ENCODE measurements at places on chromosomes 3 and 15.

- DNase-seq: no peak
Measured at GRCh38 chr15:68365770-68366169, 66.2 kb downstream of the ITGA11 start.

GRCh38 chr15:24899367-24899766 is 55.4 kb upstream of the SNRPN start:
- no peak for DNase-seq

DNA sequence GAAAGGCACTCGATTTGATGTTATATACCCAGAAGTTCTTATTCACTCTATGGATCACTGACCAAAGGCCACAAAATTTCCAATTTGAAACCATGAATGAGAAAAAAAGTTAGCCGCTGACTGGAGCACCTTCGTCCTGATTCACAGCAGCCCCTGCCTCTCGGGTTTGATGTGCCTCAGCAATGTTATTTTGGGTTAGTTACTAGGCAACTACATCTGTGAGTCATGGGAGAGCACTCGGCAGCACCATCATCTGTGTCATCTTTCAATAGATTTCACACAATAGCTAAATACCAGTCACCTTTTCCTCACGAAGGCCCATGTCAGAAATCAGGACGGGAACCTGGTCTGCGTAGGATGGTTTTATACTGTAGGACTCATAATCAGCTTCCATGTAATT is 269.2 kb downstream of the ZBBX start:
- peak; percentile 34 for DNase-seq

DNA sequence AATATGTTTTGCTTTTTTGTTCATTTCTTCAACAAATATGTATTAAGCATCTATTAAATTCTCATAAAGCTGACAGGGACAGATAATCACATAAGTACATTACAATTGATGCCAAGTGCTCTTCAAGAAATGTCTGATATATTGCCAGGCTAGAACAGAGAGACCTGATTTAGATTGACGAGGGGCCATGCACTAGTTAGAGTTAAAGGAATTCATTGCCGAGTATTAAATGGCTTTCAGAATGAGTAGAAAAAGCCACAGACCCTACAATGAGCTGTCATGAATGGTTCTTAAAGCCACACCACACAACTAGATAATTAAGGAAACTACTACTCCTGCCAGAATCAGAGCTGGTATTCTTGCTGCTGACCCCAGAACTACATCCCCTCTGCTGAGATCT is 250.2 kb upstream of the MME start:
- DNase-seq: no peak

- DNase-seq: no peak
Measured at GRCh38 chr15:33445984-33446383, 135.2 kb downstream of the RYR3 start.

DNA sequence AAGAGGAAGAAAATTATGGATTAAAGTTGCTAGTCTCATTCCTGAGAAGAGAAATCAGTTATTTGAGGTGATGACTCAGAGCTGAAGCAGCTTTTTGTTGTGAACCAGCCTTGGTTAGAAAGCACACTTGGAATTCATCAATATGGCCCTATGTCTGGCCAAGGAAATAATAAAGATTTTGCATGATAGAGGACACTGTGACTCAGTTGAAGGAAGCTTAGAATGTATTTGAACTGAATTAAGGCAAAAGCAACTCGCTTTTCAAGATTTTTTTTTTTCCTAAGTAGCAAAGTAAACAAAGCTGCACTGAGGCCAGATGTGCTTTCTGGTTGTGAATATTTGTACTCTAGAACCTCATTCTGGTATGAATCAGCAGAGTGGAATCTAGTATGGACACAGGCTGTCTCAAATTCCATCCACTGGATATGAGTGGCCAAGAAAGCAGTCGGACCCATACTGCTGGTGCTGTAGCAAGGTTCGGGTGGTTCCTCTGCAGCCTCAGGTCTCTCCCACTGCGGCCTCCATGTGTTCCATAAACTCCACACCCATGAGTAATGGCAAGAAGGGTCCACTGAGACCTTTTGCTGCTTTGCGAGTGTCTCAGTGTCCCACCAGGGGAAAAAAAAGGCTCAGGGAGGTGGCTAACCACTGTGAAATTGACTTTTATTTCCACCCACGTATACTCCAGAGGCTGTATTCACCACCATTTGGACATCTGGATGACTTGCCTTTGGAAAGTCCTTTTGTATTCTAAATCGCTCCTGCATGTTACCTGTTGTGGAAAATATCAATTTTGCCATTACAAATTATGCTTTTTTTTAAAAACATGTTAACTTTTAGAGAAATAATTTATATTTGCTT is 53.1 kb downstream of the TGFBR2 start:
- no peak for DNase-seq

DNA sequence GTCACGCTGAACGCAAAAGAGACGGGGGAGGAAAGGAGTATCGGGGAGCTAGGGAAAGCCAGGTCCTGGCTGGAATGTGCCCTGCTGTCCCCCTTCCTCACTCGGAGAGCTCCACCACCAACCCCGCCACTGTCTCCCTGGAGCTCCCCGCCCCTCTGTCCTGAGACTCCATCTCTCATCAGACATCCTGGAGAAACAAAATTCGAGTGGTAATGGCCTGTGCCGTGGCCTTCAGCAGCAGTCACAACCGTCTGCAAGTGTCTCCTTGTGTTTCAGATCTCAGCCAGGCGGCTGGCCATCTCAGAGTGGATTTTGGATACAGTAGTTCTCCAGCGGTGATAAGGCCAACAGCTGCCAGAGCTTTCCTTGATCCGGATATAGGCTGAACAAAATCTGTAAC is 76.9 kb downstream of the OCA2 start:
- no peak for DNase-seq

DNA sequence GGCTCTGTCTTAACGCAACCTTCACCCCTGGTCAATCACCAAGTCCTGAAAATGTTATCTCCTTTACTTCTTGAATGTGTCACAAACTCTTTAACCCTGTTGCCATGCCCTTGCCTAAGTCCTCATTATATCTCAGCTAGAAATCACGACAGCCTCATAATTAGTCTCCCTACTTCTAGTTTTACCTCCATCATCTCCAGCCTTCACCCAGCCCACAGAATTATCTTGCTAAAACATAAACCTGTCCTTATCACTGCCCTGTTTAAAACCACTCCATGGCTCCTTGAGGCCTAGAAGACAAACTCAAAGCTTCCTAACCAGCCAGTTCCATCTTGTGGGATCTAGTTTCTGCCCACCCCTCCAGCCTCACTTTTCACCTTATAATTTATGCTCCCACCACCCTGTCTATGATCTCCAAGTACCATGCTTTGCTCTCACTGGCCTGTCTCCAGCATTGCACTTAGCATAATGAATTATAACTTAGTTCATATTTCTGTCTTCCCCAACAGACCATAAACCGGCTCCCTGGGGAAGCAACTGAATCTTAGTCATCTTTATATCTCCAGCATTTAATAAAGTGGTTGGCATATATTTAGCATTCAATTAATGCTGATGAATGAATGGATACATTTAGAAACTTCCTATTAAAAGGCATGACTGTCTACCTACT is 39.2 kb downstream of the GPR176 start:
- DNase-seq: no peak

DNA sequence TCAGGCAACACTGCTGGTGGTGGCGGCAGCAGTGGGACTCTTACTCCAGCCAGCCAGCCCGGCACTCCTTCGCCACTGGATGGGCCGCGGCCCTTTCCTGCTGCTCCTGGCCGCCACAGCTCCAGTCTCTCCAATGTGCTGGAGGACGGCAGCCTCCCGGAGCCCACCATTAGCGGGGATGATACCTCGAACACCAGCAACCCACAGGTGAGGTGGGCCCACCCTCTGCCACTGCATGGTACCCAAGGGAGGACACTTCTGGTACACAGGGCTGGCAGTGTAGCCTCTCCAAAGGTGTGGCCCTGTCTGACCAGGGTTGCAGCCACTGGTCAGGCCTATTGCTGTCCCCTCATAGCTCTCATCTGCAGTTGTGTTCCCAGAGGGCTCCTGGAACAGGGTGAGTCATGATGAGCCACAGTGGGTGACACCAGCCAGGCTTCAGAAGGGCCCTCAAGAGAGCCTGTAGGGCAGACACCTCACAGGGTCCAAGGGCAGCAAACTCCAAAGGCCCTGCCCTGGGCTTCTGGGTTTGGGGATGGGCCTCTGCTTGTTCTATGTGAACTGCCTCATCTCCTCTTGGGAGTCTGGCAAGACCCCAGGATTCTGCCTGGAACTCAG is 20.8 kb downstream of the NBEAL2 start:
- no peak for DNase-seq

- DNase-seq: no peak
Measured at GRCh38 chr3:151093905-151094304, 8.4 kb downstream of the MED12L start.

- no peak for DNase-seq
Measured at GRCh38 chr3:15579051-15579450, 22.3 kb downstream of the HACL1 start.

GRCh38 chr3:15714448-15714847 is 83.3 kb downstream of the ANKRD28 start:
- DNase-seq: no peak

DNA sequence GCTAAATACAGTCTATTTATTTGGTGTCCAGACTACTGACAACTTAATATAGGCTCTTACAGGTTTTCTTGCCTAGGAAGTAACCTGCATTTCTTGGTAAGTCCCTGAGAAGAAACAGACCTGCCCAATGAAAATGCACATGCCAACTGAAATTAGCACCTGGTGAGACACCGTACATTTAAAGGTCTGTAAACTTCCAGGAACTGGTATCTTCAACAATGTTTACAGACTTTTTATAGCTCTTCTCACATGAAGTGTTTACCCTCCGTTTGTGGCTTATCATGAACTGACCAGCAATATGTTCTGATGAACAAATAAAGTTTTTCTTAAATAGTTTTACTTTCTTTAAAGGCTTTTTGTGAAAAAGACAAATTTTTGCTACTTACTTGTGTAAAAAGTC is 93.3 kb downstream of the PCCB start:
- peak; percentile 23 for DNase-seq

- DNase-seq: no peak
Measured at GRCh38 chr3:76063019-76063418, 277.7 kb upstream of the ZNF717 start.

DNA sequence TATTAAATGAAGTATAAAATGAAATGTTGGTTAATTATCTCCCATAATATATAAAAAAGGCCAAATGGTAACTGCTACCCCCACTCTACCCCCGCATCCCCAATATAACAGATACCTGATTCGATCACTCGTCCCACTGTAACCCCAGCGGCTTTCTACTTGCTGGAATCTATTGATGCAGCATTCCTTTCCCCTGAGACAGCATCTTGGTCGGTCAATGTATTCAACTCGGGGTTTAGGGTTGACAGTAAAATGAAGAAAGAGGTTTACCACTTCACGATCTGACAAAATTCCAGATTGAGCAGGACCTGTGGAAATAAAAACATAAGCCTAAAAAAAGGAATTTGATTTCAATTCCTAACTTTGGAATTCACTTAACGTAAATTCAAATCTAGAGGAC is 18.6 kb upstream of the C15orf40 start:
- DNase-seq: no peak

- DNase-seq: no peak
Measured at GRCh38 chr15:77335298-77335697, 84.6 kb downstream of the PEAK1 start.

GRCh38 chr3:18401300-18401961 is 23.7 kb downstream of the SATB1 start:
- DNase-seq: no peak

- DNase-seq: no peak
Measured at GRCh38 chr3:128472449-128473179, 5.9 kb upstream of the DNAJB8 start.

DNA sequence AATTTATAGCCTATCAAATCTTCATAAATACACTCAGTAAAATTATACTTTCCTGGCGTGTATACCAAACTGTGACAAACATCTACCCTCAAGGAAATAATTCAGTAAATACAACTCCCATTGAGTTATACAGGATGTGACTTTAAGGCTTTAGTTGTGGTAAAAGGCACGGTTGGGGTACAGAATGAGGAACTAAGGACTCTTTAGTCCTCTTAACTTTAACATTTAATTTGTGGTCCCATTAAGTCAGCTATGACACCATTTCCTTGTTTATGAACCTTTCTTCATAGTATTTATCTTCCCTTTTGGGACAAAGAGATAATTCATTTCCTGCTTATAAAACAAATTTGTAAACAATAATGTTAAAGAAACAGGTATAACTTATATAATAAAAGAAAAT is 30.2 kb downstream of the IFT80 start:
- peak; percentile 12 for DNase-seq

GRCh38 chr3:152019508-152019907 is 146.1 kb downstream of the SUCNR1 start:
- no peak for DNase-seq

- DNase-seq: no peak
Measured at GRCh38 chr15:65163041-65163440, 22.1 kb downstream of the CLPX start.

DNA sequence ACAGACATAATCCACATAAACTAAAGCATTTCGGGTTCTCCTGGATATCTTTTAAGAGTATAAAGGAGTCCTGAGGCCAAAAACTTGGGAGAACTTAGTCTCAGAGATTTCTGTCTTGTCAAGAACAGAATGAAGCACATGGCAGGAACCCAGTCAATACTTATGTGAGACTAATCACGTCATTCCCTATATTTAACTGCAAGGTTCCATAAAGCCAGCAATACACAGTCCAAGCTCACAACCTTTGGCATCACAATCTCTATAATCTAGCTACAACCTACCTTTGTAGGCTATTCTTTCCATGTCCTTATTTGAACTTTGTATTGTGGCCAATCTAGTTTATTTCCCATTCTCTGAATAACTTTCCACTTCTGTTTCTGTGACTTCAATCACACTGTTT is 68.9 kb upstream of the CSPG5 start:
- no peak for DNase-seq

GRCh38 chr3:72974956-72975355 is 21.7 kb upstream of the PPP4R2 start:
- no peak for DNase-seq

DNA sequence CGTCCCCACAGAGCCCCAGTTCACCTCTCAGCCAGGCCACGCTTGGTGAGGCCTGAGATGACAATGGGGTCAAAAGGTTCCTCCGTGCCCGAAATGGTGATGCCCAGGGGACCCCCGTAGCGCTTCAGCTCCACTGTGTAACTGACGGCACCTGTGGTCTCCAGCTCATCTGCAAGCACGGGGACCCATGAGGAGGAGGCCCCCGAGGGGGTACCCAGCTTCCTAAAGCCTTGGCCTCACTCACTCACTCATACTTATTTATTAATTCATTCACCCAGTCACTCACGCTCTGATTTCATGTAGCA is 30.4 kb downstream of the GRIP2 start:
- no peak for DNase-seq

DNA sequence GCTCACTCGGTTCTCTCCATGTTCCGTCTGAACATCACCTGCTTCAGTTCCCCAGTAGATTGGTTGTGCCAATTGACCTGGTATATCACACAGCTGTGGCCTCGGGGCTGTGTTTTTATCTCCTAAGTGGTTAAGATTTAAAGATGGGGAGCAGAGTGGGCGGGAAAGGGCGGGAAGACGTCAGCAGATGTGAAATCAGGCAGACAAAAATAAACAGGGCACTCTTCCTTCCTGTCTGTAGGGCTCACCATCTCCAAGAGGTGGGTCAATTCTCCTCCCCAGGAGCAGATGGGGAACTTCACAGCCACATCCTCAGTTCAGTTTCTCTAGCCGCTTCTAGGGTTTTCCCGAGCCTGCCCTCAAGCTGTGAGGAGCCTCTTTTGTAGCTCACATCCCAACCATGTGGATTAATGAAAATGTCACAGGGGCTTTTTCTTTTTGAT is 26.8 kb upstream of the LIMD1 start:
- DNase-seq: no peak

- DNase-seq: no peak
Measured at GRCh38 chr3:38112378-38112761, 24.6 kb downstream of the ACAA1 start.

GRCh38 chr3:14124223-14124614 is 451 bp downstream of the CHCHD4 start:
- DNase-seq: no peak

Measured in NCI-H2081 (cell line).